Liver (tissue), 10 donors: ENCODE measurements at places on chromosomes 2 and 18.

DNA sequence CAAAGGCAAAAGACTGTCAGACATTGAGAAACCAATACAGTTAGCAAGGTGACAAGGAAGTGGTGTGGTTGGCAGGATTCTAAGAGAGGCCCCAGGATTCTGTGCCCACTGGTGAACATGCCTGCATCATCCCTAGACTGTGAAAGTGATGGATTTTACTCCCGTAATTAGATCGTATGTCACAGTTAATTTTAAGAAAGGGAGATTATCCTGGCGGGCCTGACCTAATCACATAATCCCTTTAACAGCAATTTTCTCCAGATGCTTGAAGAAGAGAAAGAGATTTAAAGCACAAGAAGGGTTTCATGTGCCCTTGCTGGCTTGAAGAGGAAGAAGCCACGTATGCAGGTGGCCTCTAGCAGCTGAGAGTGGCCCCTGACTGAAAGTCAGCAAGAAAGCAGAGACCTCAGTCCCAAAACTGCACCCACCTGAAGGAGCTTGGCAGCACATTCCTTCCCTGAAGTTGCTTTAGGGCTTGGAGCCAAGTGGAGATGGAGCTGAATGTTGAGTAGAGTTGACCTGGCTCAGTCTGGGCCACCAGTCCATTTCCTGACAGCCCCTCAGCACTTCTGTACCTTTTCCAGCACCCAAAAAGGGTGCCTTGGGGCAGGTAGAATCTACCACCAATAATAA lies 49.1 kb downstream of the GTF3C3 start:
- no peak for DNase-seq

GRCh38 chr2:42804891-42805290 lies 12.5 kb upstream of the HAAO start:
- DNase-seq = no peak

DNA sequence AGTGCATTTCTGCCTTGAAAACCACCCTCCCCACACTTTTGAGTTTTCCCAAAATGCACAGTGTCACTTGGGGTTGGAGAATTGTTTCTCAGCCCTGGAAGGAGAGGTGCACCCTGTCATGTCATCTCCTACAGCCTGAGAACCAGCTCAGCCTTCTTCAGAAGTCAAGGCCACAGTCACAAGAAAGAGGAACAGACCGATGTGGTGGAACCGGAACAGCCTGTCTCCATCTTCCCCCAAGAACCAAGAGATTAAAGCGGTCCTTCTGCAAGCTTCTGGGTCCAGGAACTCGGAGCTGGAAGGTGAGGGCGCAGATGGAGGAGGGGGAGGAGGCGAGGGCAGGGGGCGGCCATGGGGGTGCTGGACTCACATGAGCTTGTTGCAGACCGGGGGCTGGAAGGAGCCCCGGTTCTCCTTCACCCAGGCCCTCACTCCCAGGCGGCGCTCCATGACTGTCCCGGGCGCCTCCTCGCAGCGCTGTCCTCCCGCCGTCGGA lies 248 bp downstream of the HAAO start:
- DNase-seq = no peak

DNA sequence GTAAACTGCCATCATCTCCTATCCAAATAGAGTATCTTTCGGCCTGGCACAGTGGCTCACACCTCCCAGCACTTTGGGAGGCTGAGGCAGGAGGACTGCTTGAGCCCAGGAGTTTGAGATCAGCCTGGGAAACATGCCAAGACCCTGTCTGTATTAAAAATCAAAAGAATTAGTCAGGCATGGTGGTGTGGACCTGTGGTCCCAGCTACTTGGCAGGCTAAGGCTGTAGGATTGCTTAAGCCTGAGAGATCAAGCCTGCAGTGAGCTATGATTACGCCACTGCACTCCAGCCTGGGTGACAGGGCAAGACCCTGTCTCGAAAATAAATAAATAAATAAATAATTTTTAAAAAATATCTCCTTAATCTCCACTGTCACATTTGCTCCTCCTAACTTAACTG lies 14.7 kb upstream of the ARPC2 start:
- no peak for DNase-seq

DNA sequence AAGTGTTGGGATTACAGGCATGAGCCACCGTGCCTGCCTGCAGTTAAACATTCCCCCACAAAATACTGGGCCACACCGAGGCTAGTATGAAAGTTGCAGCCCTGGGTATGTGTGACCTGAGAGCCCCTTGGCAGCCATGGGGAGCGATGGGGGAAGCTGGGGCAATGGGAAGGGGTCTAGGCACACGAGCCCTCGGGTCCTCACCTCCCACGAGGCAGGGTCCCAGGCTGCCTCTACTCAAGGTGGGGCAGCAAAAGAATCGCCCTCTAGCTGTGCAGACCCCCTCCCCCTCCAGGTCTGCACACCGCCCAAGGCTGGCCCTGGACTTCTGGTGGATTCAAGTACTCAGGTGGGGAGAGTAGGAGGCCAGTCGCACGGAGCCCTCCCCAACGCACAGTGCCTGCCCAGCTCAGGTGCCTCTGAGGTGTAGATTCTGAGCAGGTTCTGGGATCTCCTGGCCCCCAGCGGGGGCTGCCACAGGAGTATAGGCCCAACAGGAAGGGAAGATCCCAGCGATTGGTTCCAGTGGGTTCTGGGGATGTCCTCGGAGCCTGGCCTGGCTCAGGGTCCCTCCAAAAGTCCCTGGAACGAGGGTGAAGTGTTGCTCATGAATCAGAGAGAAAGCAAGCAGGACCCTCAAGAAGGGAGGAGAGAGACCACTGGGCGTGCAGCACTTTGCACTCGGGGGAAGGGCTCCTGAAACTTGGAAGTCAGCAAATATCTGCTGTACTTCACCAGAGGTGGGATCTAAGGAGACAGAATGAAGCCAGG lies 2.6 kb downstream of the GPR35 start:
- DNase-seq = no peak

GRCh38 chr18:2027756-2028155 lies 543.5 kb downstream of the METTL4 start:
- DNase-seq = no peak

DNA sequence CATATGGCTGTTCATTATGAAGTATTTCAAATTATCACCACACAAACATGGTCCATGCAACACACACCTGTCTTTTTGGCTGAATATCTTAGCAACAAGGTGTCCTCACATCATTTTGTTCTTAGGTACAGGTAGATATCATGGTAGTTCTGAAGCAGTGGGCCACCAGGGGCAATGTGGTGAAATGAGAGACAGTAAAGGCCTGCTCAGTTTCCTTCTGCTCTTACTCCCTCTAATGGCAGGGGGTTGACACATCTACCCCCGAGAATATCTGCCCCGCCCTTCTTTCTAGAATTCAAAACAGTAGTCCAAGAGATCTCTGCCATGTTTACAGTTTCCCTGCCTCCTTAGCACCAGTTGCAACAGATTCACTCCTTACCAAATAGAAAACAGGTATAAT lies 147.0 kb upstream of the KLHL14 start:
- DNase-seq = no peak

- DNase-seq = no peak
Measured at GRCh38 chr18:59665057-59666006, 31.9 kb downstream of the CCBE1 start.

- DNase-seq = peak; percentile 14
Measured at GRCh38 chr2:237201461-237202287, 116.0 kb downstream of the COPS8 start.

DNA sequence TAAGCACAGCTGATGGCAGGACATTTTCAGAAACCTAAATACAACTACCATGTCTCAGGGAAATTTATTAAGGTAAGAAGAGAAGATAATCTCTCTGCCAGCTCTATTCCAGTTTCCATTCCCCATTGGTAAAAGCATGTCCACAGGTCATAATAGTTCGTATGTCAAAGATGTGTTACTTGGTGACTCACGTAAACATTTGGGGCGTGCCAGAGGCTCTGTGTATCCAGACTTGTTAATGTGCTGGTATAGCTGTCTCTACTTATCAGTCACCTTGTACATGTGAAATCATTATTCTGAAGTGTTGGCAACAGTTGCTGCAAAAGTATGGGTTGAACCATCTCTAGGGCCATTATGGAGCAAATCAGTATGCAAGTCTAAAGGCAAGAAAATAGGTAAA lies 1345.1 kb downstream of the SUCLG1 start:
- DNase-seq = no peak

GRCh38 chr18:69365658-69366057 lies 35.0 kb upstream of the DOK6 start:
- DNase-seq = no peak

DNA sequence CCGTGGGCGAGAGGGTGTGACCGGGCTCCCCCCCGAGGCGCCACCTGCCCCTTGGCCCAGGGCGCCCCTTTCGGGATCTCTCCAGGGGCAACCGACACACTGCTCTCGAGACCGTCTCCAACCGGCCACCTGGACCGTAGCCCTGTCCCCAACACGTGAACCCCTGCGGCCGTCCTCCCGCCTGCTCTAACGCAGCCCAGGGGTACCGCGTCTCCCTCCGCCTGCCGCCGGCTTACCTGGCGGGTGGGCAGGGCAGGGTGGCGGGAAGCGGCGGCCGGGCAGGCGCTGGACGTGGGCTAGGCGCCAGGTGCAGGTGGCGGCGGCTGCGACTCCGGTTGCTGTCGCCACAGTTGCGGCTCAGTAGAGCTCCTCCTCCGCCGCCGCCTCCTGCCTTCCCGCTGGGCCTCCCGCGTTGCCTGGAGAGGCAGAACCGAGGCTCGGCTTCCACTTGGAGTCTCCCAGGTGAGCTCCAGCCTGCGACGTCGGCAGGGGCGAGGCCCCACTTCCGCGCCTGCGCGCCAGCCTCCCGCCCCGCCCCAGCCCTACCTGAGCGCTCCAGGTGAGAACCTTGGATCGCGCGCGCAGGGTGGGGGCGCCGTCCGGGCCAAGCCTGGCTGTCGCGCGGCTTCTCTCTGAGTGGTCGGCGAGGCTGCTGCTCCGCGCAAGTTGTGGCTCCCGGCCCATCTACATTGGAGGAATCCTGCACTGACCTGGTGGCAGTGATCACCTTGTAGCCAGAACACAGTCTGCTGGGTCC lies at the start of gene GALNT3:
Gene GALNT3, minus strand, starts transcription at position 469 of the 757 bp plus-strand sequence. CDS start 23,547 bp downstream, outside the sequence.
- no peak for DNase-seq

GRCh38 chr2:1688161-1688560 lies 56.2 kb downstream of the PXDN start:
- no peak for DNase-seq

DNA sequence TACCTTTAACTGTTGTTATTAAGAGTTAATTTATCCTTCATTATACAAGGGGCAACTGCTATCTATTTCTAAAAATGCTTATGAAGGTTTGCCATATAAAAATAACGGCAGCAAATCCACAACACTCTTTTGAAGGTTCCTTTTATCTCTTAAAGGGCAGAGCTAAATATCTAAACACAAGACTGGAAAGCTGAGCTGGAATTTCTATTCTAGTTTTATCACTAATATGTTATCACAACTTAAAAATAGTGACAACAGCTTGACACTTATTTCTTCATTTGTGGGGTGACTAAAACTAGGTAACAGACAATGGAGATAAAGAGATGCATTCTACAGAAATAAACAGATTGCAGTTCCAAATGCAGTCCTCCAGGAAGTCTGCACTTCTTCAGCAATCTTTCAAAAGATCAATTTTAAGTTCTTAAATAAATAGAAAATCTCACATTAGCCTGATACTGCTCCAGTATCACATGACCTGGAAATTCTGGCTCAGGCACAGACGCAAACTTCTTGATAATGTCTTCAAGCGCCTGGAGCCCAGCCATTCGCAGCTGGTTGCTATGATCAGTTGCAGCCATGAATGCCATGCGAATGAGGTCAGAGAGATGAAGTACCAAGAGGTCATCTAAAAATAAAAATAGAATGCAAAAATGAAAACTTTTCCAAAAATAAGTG lies 54.0 kb upstream of the STRN start:
- no peak for DNase-seq

DNA sequence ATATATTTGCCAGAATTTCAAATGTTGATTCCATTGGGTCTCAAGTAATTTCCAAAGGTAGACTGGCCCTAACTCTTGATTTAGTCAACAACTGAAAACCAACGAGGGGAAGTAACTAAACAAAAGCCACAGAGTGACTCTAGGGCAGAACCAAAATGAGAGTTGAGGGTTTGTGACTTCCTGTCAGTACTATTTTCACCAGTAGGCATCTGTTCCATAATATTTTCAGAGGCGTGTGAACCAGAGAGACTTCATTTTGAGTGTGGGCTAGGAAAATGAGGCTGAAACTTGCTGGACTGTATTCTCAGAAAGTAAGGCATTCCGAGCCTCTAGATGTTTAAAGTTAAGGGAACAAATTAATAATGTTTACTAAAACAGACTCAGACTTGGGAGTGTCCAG lies 70.6 kb downstream of the GDF7 start:
- DNase-seq = no peak

GRCh38 chr2:66994654-66995053 lies 402.5 kb upstream of the ETAA1 start:
- no peak for DNase-seq

GRCh38 chr18:63562284-63562683 lies 20.1 kb downstream of the SERPINB12 start:
- DNase-seq = no peak

GRCh38 chr2:725468-725867 lies 48.3 kb upstream of the TMEM18 start:
- no peak for DNase-seq

GRCh38 chr2:72778410-72778809 lies 47.4 kb downstream of the EXOC6B start:
- DNase-seq = no peak

DNA sequence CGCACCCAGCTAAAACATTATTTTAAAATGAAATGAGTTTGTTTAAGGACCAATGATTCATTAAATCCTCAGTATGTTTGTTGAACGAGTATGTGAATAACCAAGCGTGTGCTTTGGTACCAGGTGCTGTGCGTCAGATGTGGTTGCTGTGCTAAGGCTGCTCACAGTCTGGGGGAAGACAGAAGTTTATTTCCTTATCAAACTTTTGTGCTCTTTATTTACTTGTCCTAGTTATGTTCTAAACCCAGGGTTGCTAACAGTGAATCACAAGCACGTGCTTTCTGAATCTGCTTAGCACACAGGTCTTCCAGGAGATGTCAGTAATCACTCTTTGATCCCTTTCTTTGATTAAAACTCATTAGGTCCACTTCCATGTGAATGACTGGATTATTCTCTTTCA lies 37.0 kb downstream of the RAPGEF4 start:
- no peak for DNase-seq

- no peak for DNase-seq
Measured at GRCh38 chr2:7693246-7694075, 776.2 kb downstream of the RNF144A start.

DNA sequence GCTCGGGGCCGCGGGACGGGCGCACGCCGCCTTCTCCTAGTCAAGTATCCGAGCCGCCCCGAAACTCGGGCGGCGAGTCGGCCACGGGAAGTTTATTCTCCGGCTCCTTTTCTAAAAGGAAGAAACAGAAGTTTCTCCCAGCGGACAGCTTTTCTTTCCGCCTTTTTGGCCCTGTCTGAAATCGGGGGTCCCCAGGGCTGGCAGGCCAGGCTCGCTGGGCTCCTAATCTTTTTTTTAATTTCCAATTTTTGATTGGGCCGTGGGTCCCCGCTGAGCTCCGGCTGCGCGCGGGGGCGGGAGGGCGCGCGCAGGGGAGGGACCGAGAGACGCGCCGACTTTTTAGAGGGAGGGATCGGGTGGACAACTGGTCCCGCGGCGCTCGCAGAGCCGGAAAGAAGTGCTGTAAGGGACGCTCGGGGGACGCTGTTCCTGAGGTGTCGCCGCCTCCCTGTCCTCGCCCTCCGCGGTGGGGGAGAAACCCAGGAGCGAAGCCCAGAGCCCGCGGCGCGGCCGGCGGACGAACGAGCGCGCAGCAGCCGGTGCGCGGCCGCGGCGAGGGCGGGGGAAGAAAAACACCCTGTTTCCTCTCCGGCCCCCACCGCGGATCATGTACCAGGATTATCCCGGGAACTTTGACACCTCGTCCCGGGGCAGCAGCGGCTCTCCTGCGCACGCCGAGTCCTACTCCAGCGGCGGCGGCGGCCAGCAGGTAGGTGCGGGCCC lies 617 bp downstream of the FOSL2 start:
- DNase-seq = peak; percentile 47
